Globus pallidus (tissue), 1 donor: ENCODE measurements at places on chromosomes 5 and 9.

DNA sequence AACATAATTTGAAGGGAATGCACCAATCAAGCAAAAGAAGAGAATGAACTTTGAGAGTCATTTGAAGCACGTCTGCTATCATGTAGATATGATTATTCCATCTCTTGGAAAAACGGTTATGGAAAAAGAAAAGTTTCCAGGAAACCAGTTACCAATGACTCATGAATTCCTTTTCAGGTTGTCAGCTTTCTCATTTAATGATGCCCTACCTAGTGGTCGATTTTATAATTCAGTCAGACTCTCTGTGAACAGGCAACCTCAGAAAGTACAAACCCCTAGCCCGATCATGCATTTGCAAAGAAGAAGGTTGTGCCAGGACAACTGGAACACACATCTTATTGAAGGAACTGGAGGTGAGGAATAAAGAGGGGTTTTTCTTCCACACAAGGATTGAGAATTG lies 355.1 kb upstream of the GRIA1 start:
- DNase-seq = no peak

DNA sequence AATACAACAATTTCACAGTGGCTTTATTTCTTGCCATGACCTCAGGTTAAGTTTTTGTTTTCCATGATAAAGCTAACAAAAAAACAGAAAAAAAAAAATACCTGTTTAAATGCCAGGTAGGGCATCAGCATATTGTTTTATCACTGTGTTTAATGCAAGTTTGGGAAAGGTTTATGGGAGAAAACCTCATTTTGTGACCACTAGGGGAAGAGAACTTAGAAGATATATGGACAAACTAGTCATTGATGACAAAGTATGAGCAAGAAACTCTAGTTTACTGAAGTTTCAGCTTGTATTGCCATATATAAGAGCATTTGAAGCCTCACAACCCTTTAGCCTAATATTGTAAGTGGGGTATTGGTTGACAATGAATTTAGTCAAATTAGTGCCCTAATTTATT lies 1431.4 kb upstream of the CDH18 start:
- DNase-seq = no peak

DNA sequence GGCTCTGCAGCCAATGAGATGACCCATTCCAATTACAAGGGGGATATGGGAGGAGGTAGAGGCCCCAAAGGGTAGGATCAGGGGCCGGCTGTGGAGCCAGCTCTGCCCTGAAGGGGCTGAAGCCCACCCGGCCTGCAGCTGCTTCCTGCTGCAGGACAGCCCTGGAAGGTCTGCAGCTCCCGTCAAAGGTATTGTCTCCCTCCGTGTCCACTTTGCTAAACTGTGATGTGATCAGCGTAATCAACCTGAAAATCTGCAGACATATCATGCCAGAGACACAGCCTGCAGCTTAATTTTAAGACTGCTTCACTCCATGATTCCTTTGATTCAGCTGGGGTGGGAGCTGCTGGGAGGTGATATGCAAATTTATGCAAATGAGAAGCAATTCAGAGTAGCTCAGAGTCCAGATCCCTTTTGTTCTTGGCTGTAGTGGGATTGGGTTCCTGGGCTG lies 90.7 kb downstream of the GADD45G start:
- DNase-seq = no peak

GRCh38 chr9:35353731-35354365 lies 136.1 kb upstream of the RUSC2 start:
- no peak for DNase-seq

DNA sequence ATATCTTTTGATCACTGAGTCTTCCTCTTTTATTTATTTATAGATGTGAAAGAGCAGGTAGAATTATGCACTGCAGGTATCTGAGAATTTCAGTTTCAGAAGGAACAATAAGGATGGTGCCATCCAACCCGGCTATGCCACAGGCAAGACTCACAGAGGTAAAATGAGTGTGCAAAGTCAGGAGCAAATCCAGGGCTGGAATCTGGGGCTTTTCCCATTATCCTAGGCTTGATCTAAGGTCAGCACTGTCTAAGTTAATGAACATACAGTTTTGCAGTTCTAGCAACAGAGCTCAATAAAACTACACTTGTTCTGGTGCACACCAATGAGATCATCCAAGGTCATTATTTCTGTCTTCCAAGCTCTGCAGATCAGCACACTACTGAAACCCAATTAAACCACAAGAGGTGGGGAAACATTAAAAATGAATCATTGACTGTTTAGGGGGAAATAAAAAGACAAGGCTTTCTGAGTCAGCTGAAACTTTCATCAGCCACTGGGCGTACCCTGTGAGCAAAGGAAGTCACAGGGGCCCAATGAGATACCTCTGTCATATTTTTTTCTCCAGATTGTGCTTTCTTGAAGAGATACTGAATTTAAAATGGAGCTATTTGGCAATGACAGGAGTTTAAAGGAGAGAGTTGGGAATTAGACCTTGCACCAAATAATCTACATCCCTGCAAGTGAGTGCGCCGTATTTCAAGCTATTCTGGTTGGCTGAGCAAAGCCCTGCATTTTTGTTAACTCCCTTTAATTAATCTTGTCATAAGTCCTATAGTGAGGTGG lies 662.2 kb upstream of the ZNF608 start:
- peak; percentile 35 for DNase-seq

- peak; percentile 77 for DNase-seq
Observed at GRCh38 chr9:96618209-96619123, 1.2 kb downstream of the CDC14B start.

DNA sequence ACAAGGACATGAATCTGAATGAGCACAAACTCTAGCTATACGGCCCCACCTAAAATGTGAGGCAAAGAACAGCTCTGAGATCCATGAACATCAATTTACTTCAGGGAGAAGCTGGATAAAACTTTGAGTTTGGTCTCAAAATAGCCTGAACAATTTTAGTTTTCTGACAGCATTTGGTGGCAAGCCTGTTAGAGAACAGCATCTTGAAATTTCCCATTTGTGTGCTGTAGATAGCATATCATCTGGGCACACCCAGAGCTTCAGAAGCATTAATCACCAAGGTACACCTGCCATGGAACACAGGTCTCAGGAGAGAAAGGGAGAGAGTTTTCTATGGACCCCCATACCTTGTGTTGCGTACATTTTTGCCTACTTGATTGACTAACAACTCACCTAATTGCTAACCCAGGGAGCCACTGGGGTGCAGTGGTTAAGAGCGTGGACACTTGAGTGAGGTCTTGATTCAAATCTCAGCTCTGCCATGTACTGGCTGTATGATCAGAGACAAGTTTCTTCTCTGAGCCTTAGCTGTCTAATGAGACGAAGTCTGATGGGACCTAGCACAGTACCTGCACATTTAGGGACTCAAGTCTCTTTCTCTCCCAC lies 264.9 kb downstream of the PIK3R1 start:
- no peak for DNase-seq

DNA sequence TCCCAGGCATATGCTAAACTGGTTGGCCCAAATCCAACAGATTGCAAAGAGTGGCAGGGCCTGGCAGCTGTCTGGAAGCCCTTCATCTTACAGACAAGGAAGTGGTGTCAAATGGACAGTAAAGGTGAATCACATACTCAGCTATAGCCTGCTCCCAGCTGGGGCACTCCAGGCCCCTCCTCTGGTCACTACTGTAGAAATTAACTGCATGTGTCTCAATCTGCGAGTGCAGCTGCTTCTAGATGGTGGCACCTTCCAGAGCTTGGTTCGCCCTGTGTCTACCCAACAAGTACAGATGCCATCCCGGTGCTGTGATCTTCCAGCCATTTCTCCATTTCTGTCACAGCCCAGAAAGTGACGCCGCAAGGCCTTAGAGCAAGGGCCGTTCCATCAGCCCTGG lies 50.2 kb downstream of the OTULIN start:
- no peak for DNase-seq

- no peak for DNase-seq
Observed at GRCh38 chr5:121029536-121030245, 565.6 kb downstream of the PRR16 start.

DNA sequence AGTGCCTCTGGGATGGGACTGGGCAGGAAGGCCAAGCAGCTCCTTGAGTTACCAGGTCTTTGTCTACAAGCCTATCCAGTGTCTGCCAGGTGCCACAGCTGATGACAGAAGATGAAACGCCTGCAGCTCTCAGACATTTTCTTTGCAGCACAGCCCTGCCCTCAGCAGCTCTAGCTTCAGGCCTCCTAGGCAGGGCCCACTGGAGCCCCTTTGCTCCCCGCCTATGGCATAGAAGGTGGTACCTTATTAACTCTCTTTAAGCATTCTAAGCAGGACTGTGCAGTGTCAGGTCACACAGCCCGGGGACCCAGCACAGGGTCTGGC lies 1.3 kb upstream of the SKP1 start:
- no peak for DNase-seq

DNA sequence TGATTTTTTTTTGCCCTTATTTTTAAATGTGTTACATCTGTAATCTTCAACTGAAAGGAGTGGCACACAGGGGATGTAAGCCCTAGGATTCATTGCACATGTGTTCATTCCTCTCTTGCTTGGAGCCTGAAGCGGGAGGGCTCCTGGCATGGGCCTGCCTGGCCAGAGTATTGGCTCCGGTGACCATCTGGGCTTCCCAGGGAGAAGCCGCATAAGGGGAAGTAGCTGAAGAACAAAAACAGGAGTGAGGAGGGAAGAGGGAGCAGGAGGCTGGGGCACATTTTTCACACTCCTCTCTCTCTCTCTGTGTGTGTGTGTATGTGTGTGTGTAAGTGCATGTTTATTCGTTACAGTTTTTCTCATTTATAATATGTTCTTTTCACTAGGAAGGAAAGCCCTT lies 269.9 kb downstream of the PRR16 start:
- no peak for DNase-seq

DNA sequence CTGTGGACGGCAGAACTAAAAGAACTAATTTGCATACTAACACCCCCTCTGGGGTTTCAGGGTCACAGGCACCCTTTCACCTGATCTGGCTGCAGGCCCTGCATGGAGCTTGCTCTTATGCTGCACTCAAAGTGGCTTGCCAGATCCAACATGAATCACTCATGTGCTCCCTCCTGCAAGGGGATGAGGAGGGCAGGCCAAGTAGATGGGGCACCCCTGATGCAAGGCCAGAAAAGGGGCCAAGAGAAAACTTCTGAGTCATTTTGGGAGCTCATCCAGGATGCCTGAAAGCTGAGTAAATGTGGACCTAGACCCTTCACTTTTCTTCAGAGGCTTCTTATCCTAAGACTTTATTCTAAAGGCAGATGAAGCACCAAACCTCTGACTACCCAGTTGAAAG lies 558.5 kb upstream of the PTGER4 start:
- DNase-seq = no peak

- no peak for DNase-seq
Observed at GRCh38 chr5:168072665-168073064, 218.8 kb upstream of the WWC1 start.

- DNase-seq = peak; percentile 32
Observed at GRCh38 chr5:165457859-165458481, 1952.6 kb downstream of the MAT2B start.

- DNase-seq = no peak
Observed at GRCh38 chr9:2177121-2177520, 162.0 kb downstream of the SMARCA2 start.

GRCh38 chr9:111632060-111632459 lies 926 bp downstream of the DNAJC25 start:
- no peak for DNase-seq

- no peak for DNase-seq
Observed at GRCh38 chr9:134134949-134135342, 936 bp upstream of the WDR5 start.

GRCh38 chr5:153096381-153096780 lies 394.1 kb upstream of the GRIA1 start:
- no peak for DNase-seq

GRCh38 chr9:128382261-128382660 lies 11.1 kb downstream of the URM1 start:
- peak; percentile 75 for DNase-seq

- no peak for DNase-seq
Observed at GRCh38 chr9:118570066-118570465, 799.2 kb downstream of the BRINP1 start.

- no peak for DNase-seq
Observed at GRCh38 chr9:87086221-87086818, 139.0 kb upstream of the GAS1 start.

DNA sequence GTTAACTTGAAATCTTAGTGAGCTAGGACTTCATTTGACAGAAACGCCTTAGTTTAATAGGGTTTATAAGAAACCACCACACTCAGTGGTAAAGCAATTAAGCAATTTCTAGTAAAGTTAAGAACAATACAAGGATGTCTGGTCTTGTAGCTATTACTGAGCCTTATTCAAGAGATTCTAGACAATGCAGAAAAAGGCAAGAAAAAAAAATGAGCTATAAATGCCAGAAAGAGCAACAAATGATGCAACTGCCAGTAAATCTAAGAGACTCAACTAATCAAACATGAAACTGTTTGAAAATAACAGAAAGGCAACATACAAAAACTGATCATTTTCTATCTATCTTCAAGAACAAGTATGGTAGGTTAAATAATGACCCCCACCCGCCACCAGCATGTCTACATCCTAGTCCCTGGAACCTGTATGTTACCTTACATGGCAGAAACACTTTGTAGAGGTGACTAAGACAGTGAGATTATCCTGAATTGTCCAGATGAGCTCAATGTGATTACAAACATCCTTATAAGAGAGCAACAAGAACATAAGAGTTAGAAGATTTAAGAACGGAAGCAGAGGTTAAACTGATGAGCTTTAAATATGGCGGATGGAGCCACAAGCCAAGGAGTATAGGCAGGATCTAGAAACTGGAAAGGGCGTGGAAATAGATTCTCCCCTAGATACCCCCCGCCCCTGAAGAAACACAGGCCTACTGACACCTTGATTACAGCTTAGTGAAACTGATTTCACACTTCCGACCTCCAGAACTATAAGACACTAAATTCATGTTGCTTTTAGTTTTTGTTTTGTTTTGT lies 93.0 kb downstream of the SUSD1 start:
- no peak for DNase-seq

DNA sequence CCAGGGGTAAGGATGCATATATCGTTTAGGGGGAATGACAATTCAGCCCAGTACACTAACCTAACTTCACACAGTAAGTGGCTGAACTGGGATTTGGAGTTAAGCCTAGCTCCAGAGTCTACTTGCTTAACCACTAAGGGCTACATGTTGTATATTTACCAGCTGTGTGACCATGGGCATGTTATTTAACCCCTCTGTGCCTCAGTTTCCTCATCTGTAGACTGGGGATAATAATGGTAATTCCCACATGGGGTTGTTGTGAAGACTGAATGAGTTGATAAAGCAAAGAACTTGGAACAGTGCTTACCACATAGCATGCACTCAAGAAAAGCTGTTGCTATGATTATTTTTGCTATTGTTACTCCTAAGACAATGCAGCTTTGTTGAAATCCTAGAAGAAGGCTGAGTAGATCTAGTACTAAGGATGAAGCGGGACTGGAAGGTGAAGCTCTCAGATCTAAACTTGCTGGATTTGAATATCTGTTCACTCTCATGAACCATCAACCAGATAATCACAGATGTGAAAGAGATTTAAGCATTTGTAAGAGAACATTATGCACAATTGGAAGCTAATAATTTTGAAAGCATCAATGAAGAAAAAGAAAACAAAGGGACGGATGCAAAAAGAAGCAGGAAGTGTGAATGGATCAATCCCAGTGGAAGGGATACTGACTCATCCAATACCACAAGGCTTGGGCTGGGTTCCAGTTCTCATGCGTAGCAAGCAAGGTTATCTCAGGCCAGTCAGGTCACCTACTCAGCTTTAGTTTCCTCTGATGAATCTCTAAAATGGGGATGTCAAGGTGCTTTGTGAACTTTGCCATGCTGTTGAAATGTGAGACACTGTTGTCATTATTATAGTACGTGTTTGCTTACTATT lies 78.5 kb upstream of the TBC1D2 start:
- no peak for DNase-seq
